ENCODE measurements at places on chromosomes 16 and 17.
A peak's percentile ranks its signal among the peaks of the same experiment; 100 is the strongest.

- DNase-seq = no peak
Measured at GRCh38 chr16:30783280-30784109, 3.5 kb downstream of the ZNF629 start.

GRCh38 chr17:40447806-40448205 lies 4.6 kb downstream of the IGFBP4 start:
- no peak for DNase-seq

DNA sequence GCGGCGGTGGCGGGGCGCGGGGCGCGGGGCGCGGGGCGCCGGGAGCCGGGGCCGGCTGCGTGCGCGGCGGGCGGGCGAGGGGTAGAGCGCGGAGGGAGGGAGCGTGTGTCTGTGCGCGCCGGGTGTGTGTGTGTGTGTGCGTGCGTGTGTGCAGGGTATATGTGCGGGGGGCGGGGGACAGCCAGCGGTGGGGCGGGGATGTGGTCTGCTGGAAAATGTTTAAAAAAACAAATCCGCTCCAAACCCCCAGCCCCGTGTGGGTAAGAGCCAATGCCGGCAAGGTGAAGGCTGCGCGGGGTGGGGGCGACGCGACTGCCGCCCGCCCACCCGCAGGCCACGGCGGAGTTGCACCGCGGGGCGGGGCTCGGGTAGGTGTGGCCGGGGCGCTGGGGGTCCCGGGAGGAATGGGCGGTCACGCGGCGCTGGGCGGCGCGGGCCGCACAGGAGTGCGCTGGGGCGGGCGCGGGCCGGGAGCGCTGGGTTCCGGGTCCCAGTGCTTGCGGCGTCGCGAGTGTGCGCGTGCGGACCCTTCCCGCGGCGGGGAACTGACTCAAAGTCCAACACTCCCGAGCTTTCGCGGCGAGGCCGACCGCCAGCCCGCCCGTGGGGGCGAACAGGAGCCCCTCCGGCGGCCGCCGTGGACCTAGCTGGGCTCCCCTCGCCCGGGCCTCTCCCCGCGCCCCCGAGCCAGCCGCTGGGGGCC lies at the start of gene CYGB:
Gene CYGB, minus strand, starts transcription at position 132 of the 703 bp plus-strand sequence. CDS start 167 bp downstream, outside the sequence.
- DNase-seq = no peak

DNA sequence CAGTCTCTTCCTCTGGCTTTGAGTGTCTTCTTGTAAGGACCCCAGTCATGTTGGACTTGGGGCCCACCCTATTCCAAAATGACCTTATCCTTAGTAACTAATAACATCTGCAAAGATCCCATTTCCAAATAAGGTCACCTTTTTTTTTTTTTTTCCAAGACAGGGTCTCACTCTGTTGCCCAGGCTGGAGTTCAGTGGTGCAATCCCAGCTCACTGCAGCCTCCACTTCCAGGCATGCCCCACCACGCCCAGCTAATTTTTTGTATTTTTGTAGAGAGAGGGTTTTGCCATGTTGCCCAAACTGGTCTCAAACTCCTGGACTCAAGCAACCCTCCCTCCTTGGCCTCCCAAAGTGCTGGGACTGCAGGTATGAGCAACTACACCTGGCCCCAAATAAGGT lies 118.8 kb upstream of the GSE1 start:
- no peak for DNase-seq

- no peak for DNase-seq
Measured at GRCh38 chr17:65633988-65634387, 72.5 kb upstream of the AXIN2 start.

DNA sequence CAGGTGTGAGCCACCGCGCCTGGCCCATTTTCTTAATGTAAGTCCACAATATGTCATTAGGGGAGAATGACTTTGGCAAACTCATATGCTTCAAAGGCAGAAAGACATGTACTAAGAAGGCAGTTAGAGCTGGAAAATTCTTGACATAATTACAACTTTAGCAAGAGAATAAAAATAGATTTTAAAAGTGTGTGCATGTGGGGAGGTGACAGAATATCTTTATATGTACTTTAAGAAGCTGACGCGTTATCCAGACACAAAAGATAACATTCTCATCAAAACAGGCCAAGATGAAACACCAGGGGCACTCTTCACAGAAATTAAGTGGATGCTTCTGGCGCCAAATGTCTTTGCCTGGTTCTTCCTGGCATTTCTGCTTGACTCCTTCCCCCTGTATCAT lies 28.2 kb downstream of the GJC1 start:
- DNase-seq = no peak

DNA sequence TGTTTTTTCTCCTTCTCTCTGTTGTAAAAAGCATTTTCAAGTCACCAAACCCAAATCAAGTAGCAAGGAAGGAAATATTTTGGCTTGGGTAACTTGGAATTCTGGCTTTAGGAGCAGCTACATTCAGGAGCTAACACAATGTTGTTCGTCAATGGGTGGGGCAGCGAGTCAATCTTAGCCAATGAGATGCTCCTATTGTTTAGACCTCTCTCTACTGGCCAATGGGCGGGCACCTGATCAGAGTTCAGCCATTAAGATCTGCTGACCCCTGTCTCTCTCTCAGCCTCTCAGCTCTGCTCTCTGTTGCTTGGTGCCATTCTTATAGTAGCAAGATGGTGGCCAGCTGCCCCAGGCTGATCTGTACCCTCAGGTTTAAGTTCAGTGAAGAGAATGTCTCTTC lies 83.2 kb downstream of the IRX3 start:
- DNase-seq = no peak

DNA sequence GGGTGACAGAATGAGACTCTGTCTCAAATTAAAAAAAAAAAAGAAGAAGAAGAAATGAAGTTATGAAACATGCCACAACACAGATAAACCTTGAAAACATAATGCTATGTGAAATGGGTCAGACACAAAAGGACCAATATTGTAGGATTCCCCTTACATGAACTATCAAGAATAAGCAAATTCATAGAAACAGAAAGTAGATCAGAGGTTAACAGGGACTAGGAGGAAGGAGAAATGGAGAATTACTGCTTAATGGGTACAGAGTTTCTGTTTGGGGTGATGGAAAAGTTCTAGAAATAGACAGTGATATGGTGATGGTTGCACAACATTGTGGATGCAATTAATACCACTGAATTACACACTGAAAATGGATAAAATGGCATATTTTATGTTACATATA lies 16.3 kb downstream of the RANBP10 start:
- DNase-seq = no peak

DNA sequence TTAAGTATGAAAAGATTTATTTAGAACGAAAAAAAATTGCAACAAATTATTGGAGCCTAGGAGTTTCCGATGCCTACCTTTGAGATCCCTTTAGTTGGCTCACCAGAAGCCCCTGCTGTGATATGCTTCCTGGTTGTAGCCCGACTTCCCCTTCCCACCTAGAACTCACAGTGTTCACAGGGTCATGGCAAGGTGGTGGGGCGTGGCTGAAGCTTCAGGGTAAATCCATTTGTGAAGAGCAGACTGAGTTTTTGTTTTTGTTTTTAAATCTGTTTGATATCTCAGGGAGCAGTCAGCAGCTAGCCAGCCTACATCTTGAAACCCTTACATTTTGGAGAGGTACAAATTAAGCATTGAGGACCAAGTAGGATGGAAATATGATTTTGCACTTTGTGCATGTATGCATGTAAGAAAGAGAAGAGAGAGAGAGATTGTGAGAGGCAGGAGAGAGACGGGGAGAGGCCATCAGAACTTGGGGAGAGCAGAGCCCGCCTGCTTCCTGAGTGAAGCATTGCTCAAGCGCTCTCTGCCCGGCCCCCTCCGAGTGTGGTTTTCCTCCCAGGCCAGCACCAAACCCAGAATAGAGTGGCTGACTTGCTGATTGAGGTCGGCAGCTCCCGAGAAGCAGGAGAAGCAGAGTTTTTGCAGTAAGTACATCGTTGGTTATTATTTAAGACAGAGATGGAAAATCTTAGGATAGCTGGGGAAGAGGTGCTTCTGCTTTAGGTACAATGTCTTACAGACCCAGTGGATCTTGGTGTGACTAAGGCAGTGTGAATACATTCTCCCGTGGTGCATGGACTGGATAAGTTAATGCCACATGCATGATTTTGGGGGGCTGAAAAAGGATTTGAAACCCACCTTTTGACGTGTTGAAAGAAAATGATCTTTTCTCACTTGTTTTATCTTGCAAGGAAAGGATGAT lies 64.2 kb downstream of the SPECC1 start:
- DNase-seq = peak; percentile 20

GRCh38 chr16:15033309-15033707 lies 22.6 kb downstream of the NTAN1 start:
- DNase-seq = no peak

DNA sequence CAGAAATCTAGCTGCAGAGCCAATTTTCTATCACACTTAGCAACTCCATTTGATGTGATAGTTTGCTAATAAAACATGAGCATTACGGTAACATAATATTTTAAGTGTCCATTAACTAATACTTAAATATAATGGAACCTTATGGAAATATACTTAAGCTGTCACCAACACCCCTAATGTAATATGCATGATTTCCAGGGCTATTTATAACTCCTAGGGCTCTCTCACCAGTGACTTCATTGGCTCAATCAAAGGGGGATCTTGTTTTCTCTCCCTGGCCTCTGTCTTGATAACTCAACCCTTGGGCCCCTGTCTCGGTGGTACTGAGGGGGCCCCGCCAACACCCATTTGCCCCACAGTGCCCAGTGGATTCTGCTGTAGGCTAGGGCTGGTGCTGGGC lies 170.4 kb downstream of the SALL1 start:
- DNase-seq = no peak

- no peak for DNase-seq
Measured at GRCh38 chr17:11880714-11881113, 116.6 kb downstream of the ZNF18 start.

DNA sequence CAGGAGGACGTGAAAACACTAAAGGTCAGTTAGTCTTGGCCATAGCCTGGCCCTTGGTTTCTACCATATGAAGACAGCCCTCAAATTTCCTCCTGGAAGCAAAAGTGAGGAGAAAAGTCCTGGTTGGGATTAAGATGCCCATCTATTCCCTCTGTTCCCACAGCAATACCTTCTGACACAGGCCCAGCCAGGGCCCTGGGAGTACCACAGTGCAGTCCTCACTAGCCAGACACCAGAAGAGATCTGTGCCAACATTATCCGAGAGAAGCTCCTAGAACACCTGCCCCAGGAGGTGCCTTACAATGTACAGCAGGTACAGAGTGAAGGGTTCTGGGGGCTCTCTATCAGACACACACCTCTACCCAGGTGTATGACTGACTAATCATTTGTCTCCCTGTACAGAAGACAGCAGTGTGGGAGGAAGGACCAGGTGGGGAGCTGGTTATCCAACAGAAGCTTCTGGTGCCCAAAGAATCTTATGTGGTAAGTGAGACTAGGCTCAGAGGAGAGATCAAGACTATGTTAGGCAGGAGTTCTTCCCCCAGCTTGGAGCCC lies 4.1 kb downstream of the ERAL1 start:
- no peak for DNase-seq

DNA sequence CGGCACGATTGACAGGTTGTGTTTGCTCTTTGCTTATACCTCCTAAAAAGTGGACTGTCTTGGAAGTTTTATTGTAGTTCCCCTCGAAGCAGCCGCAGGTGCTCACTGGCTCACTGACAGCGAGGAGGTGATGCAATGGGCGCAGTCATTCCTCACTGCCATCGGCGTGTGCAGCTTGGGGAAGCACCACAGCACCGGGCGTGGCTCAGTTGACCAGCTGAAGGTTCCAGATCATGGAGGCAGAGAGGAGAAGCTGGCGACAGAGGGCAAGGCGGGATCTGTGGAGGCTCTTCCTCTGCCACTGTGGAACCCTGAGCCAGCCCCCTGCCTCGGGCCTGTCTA lies 72.1 kb upstream of the TNRC6C start:
- no peak for DNase-seq

- no peak for DNase-seq
Measured at GRCh38 chr16:74165566-74166080, 131.0 kb upstream of the PSMD7 start.

DNA sequence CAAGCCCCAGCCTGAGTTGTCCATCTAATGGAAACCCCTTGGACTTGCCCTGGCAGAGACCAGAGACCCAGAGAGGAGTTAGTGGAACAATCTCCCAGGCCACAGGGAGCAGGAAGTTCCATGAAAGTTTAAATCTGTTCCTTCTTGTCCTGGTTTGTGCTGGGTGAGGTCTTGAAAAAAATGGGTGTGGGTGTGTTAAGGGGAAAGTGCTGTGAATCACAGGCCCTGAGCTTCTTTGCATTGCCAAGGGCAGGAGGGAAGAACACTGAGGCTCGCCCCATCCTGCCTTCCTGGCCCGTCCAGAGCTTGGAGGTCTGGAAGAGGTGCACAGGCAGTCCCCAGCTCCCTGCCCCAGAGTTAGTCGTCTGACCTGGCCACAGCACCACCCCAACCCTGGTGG lies 2.3 kb downstream of the ADORA2B start:
- no peak for DNase-seq

- DNase-seq = no peak
Measured at GRCh38 chr17:77769215-77769614, 189.3 kb upstream of the TNRC6C start.

DNA sequence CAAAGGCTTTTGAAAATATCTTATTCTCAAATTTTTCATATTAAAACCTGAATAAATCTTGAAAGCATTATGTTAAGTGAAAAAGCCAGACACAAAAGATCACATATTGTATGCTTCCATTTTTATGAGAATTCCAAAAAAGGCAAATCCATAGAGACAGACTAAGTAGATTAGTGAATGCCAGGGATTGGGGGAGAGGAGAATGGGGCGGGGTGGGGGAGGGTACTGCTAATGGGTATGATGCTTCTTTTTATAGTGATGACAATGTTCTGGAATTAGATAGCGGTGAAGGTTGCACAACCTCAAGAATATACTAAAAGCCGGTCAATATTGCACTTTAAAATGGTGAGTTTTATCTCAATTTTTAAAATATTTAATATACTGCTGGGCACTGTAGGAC lies 44.0 kb downstream of the XPO6 start:
- no peak for DNase-seq

- DNase-seq = no peak
Measured at GRCh38 chr17:20228860-20229259, 219.7 kb downstream of the SPECC1 start.

DNA sequence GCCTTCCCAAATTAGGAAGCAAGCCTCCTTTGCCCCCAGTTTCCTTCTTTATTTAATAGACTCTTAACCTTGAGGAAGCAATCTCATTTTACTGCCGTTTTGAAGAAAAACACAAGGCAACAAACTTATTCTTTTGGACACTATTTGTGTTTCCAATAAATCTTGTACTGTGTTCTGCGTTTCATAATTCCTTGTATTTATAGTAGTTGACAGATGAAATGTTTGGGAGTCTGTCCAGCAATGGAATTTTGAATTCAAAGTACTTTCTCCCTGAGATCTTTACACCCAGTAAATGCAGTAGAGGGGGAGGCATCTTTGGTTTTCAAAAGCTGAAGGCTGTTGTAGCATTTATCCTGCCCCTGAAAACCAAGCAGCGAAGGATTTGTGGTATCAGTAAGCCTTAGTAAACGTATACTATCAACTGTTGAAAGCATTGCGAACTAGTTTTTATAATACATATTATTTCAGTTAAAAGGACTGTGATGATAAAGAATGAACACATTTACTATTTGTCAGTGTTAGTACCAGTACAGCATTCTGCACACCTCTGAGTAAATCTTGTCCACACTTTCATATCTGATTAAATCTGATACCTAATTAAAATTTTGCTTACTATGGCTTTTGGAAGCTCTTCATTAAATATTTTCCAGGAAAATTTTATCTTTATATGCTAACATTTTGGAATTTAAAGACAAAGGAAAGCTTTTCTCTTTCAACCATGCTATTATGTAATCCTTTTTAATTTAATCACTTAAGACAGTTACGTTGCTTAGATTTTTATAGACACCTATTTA lies 83.1 kb downstream of the TNRC6C start:
- DNase-seq = peak; percentile 20
